DMS53 (cell line): ENCODE measurements at places on chromosomes 12 and 14.

- DNase-seq = no peak
These were observed 36.5 kb upstream of the CERS5 start for GRCh38 chr12:50203691-50204090.

DNA sequence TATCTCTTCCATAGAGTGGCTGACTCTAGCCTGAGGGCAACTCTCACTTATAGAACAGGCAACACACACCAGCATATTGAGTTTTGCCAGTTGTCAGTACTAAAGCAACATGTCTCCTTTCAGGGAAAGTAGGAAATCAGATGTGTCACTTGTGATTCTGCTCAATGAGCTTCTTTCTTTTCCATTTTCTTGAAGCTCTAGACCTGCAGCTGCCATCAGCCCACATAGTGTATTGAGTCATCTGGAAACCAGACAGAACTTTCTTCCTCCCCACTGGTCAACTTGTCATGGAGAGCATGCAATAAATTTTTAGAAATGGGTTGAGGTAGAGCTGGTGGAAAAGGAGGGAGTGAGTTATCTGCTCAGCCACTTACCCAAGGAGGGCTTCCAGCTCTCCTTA is 209.0 kb upstream of the PLEKHG7 start:
- DNase-seq = no peak

DNA sequence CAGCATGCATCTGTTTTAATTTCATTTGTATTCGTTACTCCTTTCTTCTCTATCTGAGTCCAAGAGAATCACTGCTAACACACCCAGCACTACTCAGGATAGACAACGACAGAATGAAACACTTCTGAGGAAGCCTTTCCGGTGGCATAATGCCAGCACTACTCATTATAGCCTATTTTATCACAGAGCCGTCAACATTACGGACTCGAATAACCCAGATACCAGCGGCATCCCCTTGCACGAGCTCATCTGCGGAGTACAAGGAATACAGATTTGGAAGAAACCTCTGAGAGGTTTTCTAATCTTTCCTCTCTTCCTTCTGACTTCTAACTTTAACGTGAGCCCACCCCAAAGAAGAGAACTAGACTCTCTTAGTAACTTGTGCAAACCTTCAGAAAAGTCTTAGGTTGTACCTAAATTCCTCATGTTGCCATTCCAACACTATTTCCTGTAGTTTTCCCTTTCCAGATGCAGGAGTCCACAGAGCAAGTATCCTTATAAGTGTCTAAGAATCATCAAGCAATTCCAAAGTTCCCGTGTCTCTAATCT is 248.1 kb downstream of the APAF1 start:
- DNase-seq = peak; percentile 30

DNA sequence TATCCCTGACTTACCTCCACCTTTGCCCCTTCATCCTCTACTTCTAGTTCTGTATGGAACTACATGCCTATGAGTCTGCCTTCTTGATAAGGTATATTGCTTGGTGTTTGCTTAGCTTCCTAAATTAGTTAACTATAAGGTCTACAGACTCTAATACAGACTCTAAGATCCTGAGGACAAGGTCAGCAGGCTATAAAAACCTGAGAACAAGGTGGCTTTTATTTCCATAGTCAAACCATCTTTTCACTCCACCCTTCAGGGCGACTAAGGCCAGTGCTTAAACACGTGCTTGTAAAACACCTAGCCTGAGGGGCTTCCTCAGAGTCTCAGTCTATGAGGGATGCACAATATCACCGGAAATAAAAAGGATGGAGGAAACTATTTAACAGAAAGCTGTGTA is 36.1 kb upstream of the COL2A1 start:
- DNase-seq = no peak

DNA sequence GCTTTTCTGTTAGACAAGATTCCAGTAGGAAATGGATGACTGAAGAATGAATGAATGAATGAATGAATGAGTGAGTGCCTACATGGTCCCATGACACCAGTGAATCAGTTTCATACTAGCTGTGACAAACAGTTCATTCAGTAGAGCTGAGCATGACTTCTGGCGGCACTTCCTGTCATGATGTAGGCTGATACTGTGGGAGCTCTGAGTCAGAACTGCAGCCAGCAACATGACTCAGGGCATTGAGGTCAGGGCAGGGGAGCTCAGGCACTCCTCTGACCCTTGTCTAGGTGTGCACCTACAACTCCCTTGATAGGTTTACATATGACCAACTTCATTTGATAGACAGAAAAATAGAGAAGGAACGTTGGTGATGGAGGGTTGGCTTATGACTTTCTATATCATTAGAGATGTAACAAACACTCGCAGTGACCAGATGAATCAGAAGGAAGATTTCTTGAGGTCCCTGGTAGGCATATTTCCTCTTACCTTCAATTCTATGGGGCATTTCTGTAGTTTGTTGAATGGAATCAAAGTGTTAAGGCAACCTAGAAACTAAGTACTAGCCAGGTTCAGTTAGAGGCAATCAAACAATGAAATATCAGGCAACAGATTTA is 139.3 kb upstream of the ARHGAP5 start:
- peak; percentile 91 for DNase-seq

GRCh38 chr14:99245564-99246511 is 26.2 kb downstream of the BCL11B start:
- DNase-seq = no peak

- no peak for DNase-seq
These were observed 40.7 kb downstream of the NKX2-1 start for GRCh38 chr14:36479344-36479743.
